Esophagus squamous epithelium (tissue), 5 donors: ENCODE measurements at places on chromosomes 2 and 18. TPM values are rescaled to one million over a fixed set of nuclear protein-coding genes. Genes with fewer than 3 reads are reported as not detected.

DNA sequence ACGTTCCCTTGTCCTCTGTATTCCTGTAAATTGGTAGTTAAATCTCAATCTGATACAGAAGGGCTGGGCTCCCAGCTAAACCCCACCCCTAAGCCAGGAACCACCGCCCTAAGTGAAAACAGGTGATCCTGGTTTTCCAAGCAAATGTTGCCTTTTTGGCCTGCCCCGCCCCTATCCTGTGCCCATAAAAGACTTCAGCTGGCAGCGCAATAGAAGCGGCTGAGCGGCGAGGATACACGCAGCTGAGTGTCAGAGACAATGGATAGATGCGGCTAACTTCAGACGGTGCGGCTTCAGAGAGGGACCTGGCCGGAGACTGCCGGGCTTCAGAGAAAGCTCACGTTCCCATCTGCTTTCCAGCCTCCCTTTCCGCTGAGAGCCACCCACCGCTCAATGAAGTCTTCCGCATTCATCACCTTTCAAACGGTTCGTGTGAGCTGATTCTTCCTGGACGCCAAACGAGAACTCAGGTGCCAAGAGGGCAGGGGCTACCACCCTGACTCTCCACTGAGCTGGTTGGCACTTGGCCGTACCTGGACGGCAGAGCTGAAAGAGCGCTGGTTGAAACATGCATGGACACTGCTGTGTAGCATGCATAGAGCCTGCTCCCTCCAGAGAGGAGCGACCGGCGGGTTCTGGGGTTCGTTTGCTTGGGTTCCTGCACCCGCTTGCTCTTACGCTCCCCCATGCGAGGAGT lies 49.5 kb upstream of the POLE4 start:
- DNase-seq: no peak

DNA sequence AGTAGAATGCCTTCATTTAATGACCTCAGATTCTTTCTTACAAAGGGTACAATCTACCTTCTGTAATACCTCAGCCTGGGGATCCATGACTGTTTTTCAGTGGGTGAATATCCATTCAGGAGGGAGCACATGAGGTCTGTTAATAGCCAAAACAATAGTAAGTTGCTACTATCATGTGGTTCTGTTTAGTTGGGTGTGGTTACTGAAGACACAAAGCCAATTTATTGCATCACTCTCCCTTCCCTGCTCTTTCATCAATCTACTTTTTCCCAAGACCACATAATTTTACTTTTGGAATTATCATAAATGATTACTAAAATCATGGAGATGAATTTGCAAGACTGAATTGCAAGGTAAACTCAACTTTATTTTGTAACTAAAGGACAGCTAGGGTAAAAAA lies 254.2 kb downstream of the GALNT13 start:
- DNase-seq: no peak

Gene CLK1
- 59.4 TPM for total RNA-seq

DNA sequence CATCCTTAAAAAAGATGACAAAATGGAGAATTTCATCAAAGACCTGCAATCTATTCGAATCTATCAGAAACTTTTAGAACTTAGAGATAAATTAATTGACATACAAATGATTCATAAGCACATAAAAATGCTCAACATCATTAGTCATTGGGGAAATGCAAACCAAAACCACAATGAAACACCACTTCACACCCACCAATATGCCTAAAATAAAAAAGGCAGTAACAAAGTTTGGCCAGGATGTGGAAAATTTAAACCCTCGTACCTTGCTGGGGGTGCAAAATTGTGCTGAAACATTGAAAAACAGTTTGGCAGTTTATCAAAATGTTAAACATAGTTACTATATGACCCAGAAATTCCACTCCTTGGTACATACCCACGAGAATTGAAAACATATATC lies 11.5 kb upstream of the EIF2AK3 start:
- DNase-seq: no peak

- DNase-seq: no peak
Observed at GRCh38 chr2:36564377-36564930, 33.5 kb downstream of the FEZ2 start.

GRCh38 chr2:20355131-20355530 lies 4.5 kb upstream of the PUM2 start:
- no peak for DNase-seq

Gene TMEM185B
- total RNA-seq: 20.9 TPM

Gene PXDN
- total RNA-seq: 10.9 TPM
